ENCODE measurements at places on chromosomes 2 and 18.

DNA sequence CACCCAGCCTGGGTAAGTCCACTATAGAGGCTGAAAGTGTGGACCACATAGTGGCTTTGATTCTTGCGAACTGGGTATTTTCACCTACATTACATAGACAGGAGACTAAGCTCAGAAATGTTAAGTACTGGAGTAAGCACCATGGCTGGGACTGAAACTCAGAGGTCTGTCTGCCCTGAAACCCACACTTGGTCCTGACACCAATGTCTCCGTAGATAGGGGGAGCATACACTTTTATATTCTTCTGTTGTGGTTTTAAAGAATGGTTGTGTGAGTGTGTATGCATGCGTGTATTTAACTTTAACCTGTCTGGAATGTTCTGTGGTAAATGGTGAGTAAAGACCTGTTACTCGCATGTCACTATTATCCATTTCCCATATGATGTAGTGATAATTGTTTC is 10.3 kb upstream of the NPPC start:
- no peak for DNase-seq

- no peak for DNase-seq
Measured at GRCh38 chr18:26082475-26082874, 7.9 kb downstream of the SS18 start.

GRCh38 chr18:34959211-34959829 is 81.9 kb upstream of the MAPRE2 start:
- DNase-seq, result no peak

DNA sequence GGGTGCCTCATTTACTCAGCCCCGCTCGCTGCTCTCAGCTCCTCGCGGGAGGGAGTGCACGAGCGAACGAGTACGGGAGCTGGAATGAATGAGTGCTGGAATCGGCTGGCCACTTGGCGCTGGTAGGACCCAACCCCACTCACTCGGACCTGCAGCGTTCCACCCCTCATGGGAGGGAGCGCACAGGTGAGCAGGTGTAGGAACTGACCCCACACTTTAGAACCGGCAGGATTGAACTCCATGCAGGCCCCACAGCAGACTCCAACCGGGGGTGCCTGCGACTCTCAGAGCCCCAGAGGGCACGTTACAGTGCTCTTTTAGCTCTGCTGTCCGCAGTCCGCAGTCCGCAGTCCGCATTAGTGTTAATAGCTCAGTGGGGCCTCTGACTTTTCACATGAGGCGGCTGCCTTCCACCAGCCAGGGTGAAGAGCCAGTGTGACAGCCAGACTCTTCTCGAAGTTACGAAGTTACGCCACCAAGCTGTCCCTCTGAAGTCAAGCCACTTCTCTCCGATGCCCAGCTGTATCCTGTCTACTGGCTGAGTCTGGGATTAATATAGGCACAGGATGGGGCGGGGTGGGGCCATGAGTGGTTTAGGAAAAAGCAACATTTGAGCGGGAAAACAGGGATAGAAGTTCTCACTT is 102.7 kb upstream of the ARHGAP15 start:
- no peak for DNase-seq

DNA sequence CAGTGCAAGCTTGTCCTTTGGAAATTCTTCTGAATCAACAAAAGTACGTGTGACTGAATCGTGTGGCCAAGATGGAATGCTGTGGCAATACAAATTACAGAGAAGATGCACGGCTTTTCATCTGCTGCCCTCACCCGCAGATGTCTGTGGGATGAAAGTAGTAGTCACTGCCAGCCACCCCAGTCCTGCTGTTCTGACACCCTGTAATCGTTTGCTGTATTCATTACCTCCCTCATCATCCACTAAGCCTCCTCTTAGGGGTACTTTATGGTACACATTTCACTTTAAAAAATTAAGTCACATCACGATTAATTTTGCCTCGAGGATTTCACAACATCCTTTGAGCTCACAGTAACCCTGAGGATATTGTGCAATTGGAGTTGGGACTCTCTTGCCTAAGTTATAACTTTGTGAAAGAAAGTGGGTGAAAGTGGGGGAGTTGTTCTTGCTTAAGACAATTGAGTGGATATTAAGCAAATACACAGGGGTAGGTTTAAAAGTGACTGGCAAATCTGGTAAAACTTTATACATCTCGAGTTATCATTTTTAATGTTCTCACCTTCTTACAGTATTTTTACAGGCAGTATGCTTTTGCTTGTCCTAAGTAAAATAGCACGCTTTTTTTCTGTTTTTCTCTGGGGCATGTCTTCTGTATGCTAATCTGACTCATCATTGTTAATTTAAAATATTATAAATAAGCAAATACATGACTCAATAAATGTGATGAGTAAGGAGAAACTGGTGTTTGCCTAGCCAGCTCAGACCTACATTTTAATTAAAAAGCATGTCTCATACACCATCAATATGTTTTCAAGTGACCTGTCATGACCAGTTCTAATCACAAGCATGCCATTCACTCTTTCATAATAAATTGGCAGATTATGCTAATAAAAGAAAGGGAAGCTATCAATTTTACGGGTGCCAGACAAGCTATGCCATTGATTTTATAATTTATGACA is 680.9 kb downstream of the IRS1 start:
- DNase-seq, result no peak

- DNase-seq, result no peak
Measured at GRCh38 chr2:177058747-177059146, 153.8 kb upstream of the HNRNPA3 start.

Data from activated CD8-positive, alpha-beta memory T cell treated with anti-CD3 and anti-CD28 coated beads for 1 hour (primary cell).